KG1 (cell line): ENCODE measurements at places on chromosomes 5 and 9.

GRCh38 chr9:69605406-69605805 lies 66.8 kb downstream of the APBA1 start:
- no peak for DNase-seq

DNA sequence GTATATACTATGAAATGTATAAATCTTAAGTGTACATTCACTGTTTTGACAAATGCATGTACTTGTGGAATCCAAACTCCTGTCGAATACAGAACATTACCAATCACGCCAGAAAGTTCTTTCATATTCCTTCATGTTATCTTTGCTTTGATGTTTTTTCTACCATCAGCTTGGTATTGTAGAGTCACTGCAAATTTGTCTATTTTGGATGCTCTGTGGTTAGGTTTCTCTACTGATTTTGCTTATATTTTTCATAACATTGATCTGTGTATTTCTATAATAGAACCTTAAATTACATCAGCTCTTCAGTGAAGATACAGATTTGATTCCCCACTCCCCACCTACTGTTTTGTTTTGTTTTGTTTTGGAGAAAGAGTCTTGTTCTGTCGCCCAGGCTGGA lies 30.8 kb downstream of the HABP4 start:
- DNase-seq = no peak

DNA sequence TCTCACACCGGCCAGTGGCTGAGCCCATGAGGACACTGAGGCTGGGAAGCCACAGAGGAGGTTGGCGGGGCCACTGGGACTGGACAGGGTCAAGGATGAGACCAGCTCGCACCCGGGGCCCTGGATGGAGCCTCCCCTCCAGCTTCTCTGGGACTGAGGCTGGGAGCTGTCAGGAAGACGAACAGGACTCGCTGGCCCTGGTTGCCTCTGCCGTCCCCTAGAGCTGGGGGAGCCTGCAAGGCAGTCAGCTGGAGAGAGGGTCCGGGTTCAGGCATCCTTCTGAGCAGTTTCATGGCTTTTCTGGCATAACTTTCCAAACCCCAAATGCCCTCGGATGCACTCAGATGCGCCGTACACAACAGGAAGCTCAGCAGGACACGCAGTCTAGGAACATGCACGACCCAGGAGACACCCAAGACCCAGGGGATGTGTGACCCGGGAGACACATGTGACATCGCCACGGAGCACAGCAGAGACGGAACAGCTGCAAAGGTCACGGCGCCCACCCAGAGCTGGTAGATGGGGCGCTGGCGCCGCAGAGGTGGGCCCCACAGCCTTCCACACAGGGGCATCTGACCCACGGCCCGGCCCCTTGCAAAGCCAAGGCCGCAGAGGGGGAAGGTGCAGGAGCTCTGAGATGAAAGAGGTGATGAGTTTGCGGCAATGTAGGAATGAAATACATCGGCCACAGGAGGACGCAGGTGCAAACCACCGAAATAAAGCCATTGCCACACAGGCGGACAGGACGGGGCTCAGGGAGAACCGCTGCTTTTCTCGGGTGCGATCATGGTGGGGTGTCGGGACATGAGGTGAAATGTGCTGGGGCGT lies 17.1 kb downstream of the TPPP start:
- DNase-seq = no peak

DNA sequence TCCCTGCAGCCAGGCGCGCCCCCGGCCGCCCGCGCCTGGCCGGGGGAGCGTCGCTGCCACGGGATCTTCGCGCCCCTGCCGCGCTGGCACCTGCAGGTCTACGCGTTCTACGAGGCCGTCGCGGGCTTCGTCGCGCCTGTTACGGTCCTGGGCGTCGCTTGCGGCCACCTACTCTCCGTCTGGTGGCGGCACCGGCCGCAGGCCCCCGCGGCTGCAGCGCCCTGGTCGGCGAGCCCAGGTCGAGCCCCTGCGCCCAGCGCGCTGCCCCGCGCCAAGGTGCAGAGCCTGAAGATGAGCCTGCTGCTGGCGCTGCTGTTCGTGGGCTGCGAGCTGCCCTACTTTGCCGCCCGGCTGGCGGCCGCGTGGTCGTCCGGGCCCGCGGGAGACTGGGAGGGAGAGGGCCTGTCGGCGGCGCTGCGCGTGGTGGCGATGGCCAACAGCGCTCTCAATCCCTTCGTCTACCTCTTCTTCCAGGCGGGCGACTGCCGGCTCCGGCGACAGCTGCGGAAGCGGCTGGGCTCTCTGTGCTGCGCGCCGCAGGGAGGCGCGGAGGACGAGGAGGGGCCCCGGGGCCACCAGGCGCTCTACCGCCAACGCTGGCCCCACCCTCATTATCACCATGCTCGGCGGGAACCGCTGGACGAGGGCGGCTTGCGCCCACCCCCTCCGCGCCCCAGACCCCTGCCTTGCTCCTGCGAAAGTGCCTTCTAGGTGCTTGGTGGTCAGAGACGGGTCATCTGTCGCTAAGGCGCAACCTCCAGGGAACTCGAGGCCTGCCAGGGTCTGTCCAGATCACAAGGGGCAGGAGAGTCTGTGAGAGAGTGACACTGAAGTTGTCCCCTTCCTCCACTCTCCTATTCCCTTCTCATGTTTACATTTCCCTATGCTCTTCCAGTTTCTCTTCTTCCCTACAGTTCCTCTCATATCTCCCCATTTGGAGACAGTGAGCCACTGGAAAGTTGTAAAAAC lies 1.3 kb downstream of the GPR150 start:
- DNase-seq = no peak

- DNase-seq = no peak
Measured at GRCh38 chr5:100828071-100828897, 74.8 kb downstream of the ST8SIA4 start.

GRCh38 chr5:124353016-124353415 lies 393.4 kb downstream of the ZNF608 start:
- no peak for DNase-seq

GRCh38 chr9:122797316-122798063 lies 2.4 kb upstream of the OR1K1 start:
- no peak for DNase-seq

GRCh38 chr9:114804505-114804904 lies 1.3 kb downstream of the TNFSF15 start:
- DNase-seq = no peak

DNA sequence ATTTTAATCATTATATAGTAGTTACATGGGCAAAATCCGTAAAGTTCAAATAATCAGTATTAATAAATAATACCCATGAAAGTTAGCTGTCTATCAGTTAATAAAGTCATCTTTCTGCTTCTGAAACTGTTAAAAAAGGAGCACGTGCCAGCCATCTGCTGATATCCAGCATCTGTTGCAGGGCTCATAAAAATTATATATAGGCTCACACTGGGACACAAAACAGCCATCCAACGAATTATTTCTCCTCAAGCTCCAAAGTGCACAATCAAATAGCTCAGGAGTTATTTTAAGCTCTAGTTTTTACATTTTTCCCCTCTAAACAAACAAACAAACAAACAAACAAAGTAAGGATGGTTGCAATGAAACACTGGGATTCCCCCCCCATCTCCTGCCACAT lies 48.3 kb downstream of the MRPS27 start:
- DNase-seq = no peak

DNA sequence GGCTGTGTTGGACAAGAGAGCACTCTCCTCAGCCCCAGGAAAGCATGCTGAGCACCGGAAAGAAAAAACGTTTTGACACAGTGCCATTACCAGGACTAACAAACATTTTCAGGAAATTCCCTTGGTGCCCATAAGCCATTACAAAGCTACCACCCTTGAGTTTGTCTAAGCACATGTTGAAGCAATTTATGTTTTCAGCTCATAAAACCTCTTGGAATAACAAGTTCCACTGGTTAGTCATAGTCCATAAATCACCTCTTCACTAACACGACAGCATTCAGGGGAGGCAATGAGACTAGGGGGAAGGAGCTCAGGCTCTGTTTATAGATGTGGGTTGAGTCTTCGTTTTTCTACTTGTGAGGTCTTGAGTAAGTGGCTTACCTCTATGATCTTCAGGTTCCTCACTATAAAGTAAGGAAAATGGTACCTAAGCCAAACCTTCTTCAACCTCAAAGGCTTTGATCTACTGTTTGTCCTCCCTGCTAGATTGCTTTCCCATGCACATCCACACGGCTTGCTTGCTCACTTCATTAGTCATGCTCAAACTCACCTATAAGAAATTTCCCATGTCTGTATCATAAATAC lies 65.4 kb downstream of the DRD1 start:
- DNase-seq = no peak

DNA sequence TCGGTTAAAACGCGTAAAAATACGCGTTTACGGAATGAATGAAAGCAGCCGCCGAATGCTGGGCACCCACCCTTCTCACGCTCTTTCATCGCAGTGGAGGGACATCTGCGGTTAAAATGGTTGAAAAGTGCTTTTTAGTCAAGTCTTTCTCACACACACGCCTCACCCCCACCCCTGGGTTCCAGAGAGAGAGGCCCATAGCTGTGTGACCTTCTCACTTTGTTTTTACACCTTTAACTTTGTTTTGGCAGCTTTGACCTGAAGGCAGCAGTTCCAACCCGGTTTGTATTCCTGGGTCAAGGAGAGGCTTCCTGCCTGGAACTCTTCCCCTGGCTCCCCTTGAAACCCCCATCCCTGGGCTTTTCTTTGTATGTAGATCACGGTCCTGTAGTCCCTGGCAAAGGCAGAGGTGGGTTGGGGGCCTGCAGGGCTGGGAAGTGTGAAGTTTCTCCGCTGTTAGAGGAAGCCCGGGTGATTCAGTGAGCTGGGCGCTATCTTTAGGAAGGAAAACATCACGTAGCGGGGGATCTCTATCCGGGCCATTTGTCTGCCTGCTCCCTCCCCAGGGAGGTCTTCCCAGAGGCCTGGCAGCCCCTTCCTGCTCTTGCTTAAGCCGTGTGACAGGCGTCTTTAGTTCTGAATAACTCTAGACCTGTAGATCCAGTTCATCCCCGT lies 29.6 kb downstream of the SPRY4 start:
- DNase-seq = no peak

- DNase-seq = no peak
Measured at GRCh38 chr5:87645224-87645623, 232.5 kb upstream of the CCNH start.

DNA sequence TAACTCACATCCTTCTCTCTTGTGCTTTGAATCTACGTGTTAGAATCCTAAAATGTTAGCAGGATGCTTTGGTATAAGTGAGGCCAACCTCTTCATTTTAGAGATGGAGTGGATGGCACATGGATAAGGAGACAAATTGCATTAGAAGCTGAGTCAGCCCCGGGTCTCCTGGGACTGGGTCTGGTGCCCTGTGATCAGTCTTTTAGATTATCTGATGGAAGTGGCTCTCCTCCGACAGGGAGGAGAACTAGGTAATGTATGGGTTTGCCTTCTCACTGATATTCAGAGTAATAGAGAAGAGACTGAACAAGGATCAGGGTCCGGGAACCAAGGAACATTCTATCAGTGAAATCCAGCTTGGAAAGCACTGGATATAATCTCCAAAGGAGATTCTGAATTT lies 74.9 kb upstream of the TNFSF8 start:
- no peak for DNase-seq

- DNase-seq = no peak
Measured at GRCh38 chr9:86679909-86680308, 267.4 kb downstream of the GAS1 start.

- DNase-seq = no peak
Measured at GRCh38 chr9:99026956-99027298, 78.0 kb upstream of the TGFBR1 start.

DNA sequence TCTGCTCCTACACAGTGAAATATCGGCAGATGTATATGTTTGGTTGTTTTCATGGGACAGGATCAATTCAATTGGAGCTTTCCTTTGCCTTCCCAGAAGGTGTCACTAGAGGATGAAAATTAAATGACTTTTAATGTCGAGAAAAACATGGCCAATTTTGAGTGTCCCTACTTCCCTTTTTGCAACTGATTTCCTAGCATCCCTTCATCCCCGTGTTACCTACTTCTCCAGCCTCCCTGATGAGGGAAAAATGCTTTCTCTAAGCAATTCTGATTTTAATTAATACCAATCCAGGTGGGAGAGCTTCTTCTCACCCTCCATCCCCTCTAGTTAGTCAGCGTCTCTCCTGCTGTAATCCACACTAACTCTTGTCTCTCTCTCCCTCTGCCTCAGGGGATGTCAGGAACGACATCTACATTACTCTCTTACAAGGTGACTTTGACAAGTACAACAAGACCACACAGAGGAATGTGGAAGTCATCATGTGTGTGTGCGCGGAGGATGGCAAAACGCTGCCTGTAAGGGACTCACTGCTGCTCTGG lies 64.9 kb downstream of the DOCK2 start:
- no peak for DNase-seq

DNA sequence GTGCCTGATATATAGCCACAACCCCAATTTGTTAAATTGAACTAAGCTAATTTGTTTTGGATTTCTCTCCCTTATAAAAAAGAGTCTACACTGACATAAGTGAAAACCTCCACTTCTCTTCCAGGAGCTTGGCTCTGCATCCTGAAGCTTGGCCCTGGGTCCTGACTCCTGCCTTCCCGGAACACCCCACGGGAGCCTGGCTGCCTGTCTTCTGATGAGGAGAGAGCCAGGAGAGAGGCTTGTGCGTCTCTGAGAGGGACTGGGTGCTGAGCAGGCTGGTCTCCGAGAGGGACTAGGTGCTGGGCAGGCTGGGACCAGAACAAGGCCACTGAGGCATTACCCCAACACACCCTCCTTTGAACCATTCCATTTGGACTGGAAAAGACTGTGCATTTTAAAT lies 6.5 kb upstream of the PTGES start:
- no peak for DNase-seq

GRCh38 chr5:81234299-81234698 lies 1.2 kb downstream of the CKMT2 start:
- DNase-seq = no peak

GRCh38 chr9:122265149-122265915 lies 650 bp downstream of the MRRF start:
- peak; percentile 73 for DNase-seq

GRCh38 chr5:165004175-165004574 lies 1498.8 kb downstream of the MAT2B start:
- DNase-seq = no peak

DNA sequence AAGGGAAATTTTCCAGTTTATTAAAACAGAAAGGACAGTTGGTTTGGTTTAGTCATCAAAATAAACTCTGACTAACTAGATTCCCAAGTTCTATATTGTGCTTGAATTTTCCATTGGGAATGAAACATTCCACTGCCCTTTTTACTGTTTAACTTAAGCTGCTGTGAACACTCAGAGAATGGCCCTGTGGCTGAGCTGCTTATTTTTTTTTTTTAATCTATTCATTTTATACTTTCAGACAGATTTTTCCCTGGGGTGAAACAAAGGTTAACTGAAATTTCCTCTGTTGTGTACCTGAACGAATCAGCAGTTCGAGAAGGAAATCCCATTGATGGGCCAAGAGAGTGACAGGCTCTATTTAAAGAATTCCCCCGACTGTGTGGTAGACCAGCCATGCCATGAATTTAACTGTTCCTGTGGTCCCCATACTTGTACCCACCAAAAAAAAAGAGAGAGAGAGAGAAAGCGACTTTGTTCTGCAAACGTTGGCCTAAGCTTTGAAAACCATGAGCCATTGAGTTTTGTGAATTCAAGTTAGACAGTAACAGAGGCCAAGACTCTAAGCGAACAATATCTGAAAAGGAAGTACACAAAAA lies 138.7 kb upstream of the GRHPR start:
- DNase-seq = no peak

DNA sequence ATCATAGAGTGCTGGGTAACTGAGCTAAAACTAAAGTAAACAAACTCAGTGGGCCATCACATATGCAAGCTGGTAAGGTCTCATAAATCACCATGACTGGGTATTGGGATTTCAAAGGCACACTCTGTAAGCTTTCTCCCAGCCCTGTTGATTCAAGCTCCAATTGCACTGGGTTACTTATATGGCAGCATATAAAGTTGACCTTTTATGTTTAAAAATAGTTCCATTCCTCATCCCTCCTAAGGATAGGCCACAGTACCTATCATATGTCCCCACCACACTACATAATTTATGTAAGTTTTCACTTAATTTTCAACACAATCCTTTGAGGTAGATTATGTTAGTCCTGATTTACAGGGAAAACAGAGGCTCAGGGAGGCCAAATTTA lies 438.4 kb downstream of the RAB3C start:
- no peak for DNase-seq
